ENCODE measurements at places on chromosomes 12 and 14.

- peak; percentile 26 for DNase-seq
These were observed 203.6 kb downstream of the NUAK1 start for GRCh38 chr12:105935106-105935505.

- no peak for DNase-seq
These were observed 197.4 kb downstream of the DUSP6 start for GRCh38 chr12:89154743-89155499.

DNA sequence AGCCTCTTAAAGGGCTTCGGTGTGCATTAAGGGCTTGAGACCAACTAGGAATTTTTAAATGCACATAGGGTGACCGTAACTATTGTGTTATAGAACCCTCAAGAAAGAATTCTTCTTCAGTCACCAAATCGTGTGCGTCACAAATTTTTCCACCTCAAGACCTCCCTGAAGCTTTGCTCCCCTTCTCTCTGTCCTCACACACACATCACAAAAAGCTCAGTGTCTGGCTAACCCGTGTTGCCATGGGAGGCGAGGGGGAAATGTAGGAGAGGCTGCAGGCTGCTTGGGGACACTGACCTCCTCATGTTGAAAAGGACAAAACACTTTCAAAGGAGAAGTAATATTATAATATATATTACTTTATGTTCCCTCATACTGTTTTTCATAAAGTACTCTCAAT is 10.6 kb downstream of the SSPN start:
- no peak for DNase-seq

DNA sequence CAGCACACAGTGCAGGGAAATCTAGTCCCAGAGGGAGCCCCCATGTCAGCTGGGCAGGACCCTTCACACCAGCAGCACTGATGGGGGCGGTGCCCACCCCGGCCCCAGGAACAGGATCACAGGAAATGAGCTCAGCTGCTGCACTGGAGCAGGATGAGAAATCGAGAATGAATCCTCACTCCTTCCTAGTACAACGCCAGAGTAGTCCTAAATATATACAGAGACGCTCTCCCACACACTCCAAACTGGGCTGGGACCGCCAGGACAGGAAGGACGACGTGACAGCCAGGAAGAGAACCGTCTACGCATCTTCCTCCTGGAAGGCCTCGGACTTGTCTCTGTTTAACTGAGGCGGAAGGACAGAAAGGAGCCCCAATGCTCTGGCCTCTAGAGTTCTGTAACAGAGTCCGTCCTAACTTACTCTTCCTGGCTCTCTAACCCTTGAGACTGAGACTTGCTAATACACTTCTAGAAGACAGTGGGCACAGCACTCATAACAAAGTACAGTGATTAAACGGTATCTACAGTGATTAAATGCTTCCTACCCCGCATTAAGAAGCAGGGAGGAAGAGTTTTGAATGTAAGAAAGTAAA is 33.4 kb downstream of the CDC42BPB start:
- DNase-seq: peak; percentile 97

DNA sequence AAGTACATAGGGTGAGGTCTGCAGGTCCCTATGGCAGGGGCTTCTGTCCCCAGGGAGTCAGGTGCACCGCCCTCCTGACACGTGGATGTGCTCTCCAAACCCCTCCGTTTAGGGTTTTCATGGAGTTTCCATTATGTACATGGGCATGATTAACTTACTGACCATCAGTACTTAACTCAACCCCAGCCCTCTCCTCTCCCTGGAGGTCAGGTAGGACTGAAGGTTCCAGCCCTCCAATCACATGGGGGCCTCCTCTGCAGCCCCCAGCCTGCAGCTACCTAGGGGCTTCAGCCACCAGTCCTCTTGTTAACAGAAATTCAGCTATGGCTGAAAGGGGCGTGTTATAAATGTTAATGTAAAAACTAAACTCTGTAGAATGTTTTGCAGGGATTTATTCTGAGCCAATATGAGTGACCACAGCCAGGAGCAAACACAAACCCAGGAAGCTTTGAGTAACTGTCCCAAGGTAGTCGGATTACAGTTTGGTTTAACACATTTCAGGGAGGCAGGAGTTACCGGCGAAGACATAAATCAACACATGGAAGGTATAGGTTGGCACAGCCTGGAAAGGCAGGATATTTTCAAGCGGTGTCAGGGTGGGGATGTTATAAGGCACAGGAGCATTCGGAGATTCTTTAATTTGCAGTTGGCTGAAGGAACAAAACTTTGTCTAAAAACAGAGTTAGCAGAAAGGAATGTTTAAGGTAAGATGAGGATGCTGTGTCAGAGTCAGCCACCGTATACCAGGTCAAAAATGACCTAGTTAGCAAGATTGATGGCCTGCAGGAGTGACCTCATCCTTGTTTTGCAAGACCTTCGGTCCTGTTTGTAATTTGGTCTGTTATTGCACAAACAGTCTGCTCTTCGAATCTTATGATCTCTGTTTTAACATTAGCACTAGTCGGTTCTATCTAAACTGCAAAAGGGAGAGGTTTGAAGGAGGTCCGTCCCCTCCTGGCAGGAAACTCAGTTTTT is 75.2 kb downstream of the TNFAIP2 start:
- DNase-seq: no peak

GRCh38 chr12:57983146-57983857 is 41.9 kb downstream of the ATP23 start:
- peak; percentile 56 for DNase-seq

DNA sequence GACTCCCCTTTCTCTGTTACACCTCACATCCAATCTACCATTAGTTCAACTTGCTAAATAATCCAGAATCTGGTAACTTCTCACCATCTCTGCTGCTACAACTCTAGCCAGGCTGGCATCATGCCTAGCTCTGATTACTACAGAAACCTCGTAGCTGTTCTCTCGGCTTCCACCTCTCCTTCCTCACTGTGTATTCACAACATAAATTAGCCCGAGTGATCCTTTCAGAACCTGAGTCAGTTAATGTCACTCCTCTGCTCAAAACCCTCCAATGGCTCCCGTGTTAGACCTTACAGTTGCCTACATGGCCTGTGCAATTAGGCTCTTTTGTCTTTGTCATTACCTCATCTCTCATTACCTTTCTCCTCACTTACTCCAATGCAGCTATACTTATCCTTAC is 139.4 kb downstream of the PDE3A start:
- DNase-seq: no peak

DNA sequence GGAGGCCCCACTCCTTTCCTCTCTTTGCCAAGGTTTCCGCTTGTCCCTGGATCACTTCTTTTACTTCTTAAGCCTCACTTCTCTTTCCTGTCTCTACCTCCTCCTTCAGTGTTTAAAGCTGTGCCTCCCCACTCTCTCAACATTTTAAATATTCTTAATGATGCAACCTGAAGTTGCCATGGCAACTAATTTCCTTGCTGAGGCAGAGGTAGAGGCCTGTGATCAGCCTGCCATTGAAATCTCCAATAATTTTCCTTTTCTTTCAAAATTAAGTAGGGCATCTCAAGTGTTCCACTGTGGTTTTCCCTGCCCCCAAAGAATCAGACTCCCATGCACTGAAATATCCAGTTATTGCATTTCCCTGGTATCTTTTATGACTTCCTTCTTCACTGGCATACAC is 108.6 kb upstream of the VRK1 start:
- DNase-seq: no peak

DNA sequence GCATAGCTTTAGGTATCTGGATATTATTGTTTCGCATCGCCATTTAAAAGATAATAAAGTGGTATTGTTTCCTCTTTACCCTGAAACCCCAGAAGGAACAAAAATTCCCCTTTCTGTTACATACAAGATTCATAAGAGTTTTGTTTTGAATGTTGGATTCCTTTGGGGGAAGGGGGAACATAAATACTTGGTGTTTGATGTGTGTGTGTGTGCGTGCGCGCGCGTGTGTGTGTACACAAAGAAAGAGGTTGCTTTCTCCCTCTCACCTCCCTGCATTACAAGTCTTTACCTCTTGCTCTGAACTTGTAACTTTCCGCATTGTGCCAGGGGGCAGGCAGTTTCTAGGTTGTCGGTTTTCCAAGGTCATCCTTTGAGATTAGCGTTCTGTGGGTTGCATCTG is 76.4 kb downstream of the GPATCH2L start:
- no peak for DNase-seq

GRCh38 chr12:132806857-132807256 is 21.8 kb downstream of the GOLGA3 start:
- DNase-seq: no peak

- no peak for DNase-seq
These were observed 12.7 kb downstream of the SLC11A2 start for GRCh38 chr12:51013441-51013840.

DNA sequence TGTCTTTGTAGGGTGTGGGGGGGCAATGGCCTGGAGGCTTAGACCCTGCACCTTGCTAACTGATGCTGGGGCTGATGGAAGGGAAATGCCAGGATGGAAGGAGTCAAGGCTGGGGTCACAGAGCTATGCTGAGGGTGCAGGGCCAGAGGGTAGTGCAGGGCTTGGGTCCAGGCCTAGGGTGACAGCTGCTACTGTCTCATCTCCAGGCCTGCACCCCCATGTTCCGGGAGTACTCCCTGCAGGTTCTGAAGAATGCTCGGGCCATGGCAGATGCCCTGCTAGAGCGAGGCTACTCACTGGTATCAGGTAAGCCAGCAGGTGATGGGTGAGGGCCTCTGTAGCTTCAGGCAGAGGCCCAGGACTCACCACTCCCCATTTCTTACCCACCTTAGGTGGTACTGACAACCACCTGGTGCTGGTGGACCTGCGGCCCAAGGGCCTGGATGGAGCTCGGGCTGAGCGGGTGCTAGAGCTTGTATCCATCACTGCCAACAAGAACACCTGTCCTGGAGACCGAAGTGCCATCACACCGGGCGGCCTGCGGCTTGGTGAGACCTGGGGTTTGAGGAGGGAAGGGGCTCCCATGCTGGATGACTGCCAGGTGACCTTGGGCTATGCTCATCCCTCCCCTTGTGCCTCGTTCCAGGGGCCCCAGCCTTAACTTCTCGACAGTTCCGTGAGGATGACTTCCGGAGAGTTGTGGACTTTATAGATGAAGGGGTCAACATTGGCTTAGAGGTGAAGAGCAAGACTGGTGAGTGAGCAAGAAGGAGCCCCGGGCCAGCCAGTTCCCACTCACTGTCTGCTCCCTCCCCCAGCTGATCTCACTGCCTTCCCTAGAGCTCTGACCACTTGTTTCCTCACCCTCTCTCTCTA is 4.1 kb downstream of the SHMT2 start:
- DNase-seq: no peak

DNA sequence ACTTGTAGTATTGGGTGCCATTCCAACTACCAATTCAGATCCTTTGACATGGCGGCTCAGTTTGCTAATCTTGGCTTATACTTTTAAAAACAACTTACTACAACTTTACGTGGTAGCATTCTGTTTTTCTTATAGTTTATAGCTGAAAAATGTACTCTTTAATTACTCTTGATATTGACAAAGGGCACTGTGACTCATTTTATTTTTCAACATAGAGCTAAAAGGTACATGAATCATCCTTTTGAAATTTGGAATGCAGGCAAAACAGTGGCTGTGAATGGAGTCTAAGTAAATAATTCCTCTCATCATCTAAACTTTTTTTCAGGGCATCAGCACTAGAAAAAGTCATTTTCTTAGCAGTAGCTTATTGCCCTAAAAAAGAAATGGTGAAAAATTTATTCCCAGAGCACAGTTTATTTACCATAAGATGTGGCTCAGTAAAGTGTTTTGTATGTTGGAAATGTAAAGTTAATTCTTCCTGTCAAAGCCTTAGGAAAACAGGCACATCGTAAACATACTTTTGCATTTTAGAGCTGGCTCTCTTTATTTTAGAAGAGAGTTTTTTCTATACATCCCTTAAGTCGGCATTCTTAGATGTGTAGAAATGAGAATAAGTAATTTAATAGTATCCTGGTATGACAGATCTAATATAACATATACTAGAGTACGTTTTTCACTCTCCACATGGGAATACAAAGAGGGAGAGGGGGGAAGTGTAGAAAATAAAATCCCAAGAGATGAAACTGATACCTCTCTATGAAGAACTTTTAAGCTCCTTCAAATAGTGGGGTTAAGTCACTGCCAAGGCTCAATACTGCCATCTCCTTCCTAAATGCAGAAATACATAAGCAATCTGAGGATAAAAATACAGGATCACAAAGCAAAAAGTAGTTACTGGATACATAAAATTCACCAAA is 55.2 kb downstream of the SLC25A21 start:
- DNase-seq: no peak

GRCh38 chr12:100476013-100476751 is 2.5 kb downstream of the NR1H4 start:
- no peak for DNase-seq

DNA sequence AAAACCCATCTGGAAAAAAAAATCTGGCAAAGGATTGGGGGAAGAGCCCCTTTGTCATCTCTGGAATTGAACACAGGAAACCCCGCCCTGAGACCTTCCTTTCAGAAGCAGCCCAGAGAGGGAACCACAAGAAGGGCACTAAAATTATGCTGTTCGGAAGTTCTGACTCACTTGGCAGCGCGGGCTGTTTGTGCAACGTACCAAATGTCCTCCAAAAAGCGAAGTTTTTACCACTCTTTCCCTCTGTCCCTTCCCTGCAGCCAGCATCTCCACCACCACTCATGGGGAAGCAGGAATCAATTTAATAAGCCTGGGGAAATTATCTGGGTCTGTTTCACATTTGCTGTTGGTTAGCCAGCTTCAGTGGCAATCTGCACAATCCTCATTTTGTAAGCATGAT is 3.2 kb upstream of the SYNE3 start:
- DNase-seq: no peak

GRCh38 chr14:100709289-100710284 is 17.1 kb upstream of the DLK1 start:
- peak; percentile 28 for DNase-seq

DNA sequence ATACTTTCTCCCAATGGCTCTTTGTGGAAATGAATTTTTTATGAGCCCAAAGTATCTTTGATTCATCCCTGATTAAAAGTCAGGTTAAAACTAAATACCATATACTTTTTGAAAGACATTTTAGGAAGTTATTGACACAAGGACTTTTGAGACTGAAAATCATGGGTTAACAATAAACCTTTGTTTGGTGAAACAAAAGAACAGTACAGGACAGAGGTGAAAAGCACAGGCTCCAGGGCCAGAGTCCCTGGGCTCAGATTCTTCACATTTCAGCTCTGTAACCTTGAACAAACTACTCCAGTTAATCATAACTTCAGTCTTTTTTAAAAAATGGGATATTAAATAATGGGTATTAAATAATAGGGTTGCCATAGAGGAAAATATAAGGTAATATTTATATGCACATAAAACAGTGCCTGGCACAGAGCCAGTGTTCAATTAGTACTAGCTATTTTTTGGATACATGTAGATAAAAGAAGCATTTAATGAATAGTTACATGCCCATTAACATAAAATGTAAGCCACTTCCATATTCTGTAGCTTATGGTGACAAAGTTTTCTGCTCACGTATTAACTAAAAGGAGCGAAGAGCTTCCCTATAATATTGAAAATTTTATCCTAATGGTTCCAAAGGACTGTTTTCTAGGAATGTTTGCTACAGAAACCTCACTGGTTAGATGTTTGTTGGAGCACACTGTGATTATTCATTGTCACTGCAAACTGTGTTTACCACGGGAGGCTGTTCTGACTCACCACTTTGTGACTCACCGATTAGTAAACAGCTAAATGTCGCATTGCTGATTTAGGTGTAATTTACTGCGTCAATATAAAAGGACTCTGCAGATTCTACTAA is 255.4 kb downstream of the DAD1 start:
- peak; percentile 89 for DNase-seq
